ENCODE measurements at places on chromosomes 2 and 18.

GRCh38 chr2:240819126-240819857 is 727 bp downstream of the KIF1A start:
- DNase-seq: no peak

DNA sequence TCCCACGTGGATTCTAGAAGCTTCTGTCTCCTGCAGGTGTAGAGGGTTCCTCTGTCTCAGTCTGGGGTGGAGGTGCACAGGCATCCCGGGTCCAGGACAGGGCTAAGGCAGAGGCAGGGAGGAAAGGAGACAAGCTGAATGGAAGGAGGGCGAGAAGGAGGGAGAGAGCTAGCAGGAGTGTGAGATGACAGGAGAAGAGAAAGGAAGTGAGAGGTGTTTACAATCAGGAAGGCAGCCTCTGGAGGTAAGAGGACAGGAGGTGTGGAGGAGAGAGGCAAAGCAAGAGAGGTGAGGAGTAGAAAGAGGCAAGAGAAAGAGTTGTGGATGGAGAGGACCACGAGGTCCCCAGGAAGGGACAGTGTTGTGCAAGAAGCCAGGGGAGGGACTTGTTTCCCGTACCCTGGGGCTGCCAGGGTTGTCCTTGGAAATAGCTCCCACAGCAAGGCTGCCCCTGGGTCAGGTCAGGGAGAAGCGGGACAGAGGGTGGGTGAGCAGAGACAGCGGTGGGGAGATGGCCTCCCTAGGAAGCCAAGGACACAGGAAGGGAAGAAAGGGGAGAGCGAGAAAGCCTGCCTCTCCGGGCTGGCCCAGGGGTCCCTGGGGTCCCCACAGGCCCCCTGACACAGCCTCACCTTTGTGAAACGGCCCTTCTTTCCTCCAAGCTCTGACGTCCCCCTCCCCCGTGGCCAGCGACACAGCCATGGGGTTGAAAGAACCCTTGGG is 136.9 kb downstream of the CYP26B1 start:
- DNase-seq: no peak

DNA sequence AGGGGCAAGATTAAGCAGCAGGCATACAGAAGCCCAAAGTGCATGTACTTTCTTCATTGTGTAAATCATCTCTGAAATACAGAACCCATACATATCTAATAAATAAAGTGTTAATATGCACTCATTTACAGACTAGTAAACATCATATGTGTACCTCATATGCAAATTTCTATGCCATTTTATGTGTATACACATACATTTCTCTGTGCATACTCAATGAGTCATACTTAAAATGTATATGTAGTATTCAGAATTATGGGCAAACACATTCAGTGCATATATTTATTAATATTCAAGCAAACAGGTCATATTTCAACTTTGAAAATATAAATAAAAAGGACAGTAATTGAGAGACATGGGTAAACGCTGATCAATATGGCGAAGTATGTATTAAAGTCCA is 50.5 kb downstream of the TFPI start:
- DNase-seq: no peak

GRCh38 chr2:183179156-183179555 is 54.9 kb downstream of the NUP35 start:
- no peak for DNase-seq

GRCh38 chr2:173221937-173222594 is 132.6 kb upstream of the CDCA7 start:
- no peak for DNase-seq
